ENCODE measurements at places on chromosomes 1 and 21.

- DNase-seq = peak; percentile 85
These were observed 77.8 kb downstream of the ALPL start for GRCh38 chr1:21586846-21587601.

DNA sequence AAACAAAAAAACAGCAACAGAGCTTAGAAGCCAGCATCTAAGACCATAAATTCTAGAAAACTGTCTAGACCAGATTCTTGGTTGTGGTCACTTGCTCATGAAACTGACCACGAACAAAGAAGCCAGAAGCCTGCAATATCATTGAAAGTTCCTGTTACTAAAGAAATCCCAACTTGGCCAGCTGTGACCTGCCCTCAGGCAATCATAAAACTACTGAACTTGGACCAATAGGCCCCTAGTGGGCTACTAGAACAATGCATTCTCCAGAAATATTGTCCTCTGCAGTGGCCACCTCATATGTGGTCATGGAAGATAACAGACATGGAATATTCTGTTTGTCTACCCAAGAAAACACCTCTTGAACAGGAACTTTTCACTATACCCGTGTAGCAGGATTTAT lies 87.7 kb downstream of the SPATA17 start:
- DNase-seq = no peak

DNA sequence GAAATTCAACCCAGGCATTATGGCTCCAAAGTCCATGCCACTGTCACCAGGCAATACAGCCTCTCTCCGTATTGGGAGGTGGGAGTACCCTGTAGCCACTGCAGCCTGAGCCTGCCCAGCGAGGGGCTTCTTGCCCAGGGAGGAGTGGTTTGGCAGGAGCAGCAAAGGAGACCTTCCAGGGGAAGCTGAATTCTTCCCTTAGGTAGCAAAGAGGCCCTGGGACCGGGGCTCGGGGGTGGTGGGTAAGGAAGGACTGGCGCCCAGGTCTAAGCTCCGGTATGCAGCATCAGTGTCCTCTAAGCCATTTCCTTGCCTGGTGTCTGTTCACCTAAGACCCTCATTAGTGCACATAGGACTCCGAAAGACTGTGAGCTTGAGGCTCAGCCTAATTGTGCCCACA lies 17.0 kb downstream of the TNNT2 start:
- no peak for DNase-seq

DNA sequence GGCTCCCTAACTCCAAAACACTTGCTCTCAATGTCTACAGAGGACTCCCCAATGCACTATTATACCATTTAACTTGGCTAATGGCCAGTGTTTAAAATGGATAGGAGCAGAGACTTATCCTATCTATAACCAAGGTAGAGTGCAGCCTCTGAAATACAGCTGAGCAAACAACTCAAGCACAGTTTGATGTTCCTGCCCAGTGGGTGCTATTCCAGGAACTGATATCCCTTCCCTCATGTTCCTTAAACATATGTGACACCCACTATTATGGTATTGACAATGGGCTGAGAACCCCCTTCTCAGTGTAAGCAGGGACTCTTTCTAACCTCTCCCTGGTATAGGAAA lies 51.7 kb downstream of the SH3GLB1 start:
- DNase-seq = no peak

- no peak for DNase-seq
These were observed 54.1 kb downstream of the MRPL37 start for GRCh38 chr1:54254055-54254454.

DNA sequence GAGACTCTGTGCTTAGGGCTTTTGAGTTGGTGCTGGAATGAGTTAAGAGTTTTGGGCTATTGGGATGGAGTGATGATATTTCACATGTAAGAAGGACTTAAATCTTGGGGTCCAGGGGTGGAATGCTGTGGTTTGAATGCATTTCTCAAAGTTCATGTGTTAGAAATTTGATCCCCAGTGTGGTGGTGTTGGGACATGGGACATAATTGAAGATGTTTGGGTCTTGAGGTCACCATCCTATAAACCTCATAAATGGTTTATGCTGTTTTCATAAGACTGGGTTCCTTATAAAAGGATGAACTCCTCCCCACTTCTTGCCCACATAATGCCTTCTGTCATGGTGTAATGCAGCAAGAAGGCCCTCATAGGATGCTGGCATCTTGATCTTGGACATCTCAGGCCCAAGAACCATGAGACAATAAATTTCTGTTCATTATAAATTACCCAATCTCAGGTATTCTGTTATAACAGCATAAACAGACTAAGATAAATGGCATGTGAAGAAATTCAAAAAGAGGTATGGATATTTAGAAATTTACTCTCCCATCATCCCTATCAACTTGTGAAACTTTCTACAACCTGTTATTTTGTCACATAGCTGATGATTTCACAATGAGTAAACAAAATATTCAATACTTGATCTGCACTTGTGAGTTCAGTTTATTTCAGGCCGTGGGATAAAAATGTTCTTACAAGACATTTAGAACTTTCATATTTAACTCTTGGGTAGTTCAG lies 48.0 kb upstream of the NEK7 start:
- no peak for DNase-seq

- no peak for DNase-seq
These were observed 138.5 kb downstream of the ZSCAN20 start for GRCh38 chr1:33610864-33611455.

DNA sequence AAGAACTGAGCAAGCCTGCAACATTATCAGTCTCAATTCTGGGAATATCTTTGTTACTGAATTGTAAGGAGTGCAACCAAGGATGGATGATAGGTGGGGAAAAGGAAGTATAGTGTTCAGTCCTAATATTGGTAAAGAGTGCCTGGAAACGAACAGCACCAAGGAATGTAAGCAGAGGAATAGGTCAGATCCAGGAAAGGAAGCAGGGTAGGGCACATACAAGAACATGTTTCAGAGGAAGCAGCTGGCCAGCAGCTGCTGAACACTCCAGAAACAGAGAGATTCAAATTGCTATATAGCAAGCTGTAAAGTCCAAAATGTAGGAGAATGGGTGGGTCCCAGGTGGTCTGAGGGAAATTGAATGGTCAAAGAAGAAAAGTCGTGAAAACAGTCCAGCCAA lies 37.9 kb downstream of the CRB1 start:
- no peak for DNase-seq

GRCh38 chr1:66505671-66506392 lies 28.1 kb upstream of the SGIP1 start:
- no peak for DNase-seq

DNA sequence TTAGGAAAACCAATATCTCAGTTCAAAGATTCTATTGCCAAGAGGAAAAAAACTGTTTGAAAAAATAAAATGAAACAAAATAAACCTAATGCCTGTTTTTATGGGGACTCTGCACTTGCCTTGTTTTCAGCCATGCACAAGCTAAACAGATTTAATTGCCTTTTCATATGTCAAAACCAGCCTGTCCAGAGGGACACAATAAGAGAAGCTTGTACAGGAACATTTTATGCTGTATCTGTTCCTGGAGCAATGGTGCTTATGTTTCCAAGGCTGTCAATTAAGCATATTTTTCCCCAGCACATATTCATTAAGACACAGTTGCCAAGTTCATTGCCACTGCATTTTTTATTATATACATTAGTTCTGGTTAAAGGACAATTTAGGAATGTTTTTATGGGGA lies 470.9 kb downstream of the LRRIQ3 start:
- no peak for DNase-seq

GRCh38 chr1:18882486-18882885 lies 19.9 kb downstream of the ALDH4A1 start:
- no peak for DNase-seq

GRCh38 chr1:173603056-173603591 lies at the start of gene SLC9C2:
Gene SLC9C2 (minus strand): TSS chr1:173603072. CDS start chr1:173601776, 1,296 bp downstream.
- peak; percentile 8 for DNase-seq

Data from H7 (cell line).